SJCRH30 (cell line): ENCODE measurements at places on chromosomes 11 and 22. TPM values are rescaled to one million over a fixed set of nuclear protein-coding genes. Genes with fewer than 3 reads are reported as not detected.

- no peaks in the 10 kb centered on the region for H3K27me3 ChIP-seq
- H3K27ac ChIP-seq, result no peak overlapping the region
- H3K4me1 ChIP-seq, result no peaks in the 10 kb centered on the region
- H3K36me3 ChIP-seq, result no peaks in the 10 kb centered on the region
- H3K4me3 ChIP-seq, result no peak overlapping the region
- no peak for DNase-seq
Observed at GRCh38 chr22:30270832-30271231, 4.2 kb upstream of the OSM start.

GRCh38 chr11:66221726-66222236 is 46.7 kb upstream of the RAB1B start:
- peaks cover 2% of the 10 kb centered on the region; the same call in 1 of the 2 replicates for H3K36me3 ChIP-seq
- peak; percentile 16 for DNase-seq
- no peak overlapping the region for H3K4me3 ChIP-seq
- H3K4me1 ChIP-seq, result no peaks in the 10 kb centered on the region
- no peaks in the 10 kb centered on the region for H3K27me3 ChIP-seq
- no peak overlapping the region for H3K27ac ChIP-seq

GRCh38 chr11:35103366-35104208 is 35.4 kb upstream of the CD44 start:
- no peak overlapping the region for H3K4me3 ChIP-seq
- no peaks in the 10 kb centered on the region for H3K36me3 ChIP-seq
- H3K27me3 ChIP-seq, result no peaks in the 10 kb centered on the region

DNA sequence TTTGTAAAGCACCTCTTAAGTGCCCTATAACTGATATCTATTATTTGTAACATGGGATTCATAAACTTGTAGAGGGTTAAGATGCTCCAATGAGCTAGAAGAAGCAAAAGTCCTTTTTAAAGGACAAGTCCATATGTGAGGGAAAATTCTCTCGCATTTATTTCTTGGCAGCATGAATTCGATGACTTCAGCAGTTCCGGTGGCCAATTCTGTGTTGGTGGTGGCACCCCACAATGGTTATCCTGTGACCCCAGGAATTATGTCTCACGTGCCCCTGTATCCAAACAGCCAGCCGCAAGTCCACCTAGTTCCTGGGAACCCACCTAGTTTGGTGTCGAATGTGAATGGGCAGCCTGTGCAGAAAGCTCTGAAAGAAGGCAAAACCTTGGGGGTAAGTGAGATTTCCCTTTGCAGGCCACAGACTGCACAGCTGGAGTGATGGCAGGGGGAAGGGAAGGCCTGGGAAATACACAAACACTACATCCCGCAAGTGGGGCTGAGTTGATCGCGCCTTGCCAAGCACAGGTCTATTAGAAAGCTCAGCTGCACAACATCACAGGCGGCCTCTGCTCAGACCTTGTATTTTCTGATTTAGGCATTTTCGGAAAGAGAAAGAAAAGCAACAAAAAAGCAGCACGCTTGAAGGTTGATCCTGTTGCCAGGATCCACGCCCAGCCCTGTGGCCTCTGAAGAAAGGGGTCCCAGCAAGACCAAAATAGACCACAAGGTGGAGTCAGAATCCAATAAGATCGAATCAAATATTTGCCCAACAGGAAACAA is 1.5 kb downstream of the MS4A8 start:
- no peaks in the 10 kb centered on the region for H3K36me3 ChIP-seq
- DNase-seq, result peak; percentile 34

GRCh38 chr11:84780689-84781293 is 846.4 kb downstream of the DLG2 start:
- DNase-seq, result no peak
- H3K4me3 ChIP-seq, result no peak overlapping the region
- no peaks in the 10 kb centered on the region for H3K27me3 ChIP-seq
- no peaks in the 10 kb centered on the region for H3K36me3 ChIP-seq
- H3K4me1 ChIP-seq, result no peaks in the 10 kb centered on the region

- no peak for DNase-seq
- H3K27me3 ChIP-seq, result no peaks in the 10 kb centered on the region
- no peak overlapping the region for H3K27ac ChIP-seq
- no peaks in the 10 kb centered on the region for H3K36me3 ChIP-seq
Observed at GRCh38 chr11:7279676-7280075, 28.0 kb downstream of the SYT9 start.

GRCh38 chr22:22316589-22316988 is 72.0 kb downstream of the VPREB1 start:
- H3K27ac ChIP-seq, result no peak overlapping the region
- H3K36me3 ChIP-seq, result peaks cover 20% of the 10 kb centered on the region; the same call in 1 of the 2 replicates
- H3K4me1 ChIP-seq, result no peaks in the 10 kb centered on the region
- no peak overlapping the region for H3K4me3 ChIP-seq

GRCh38 chr11:30585892-30586250 is 282 bp downstream of the MPPED2 start:
- DNase-seq, result peak; percentile 64
- peaks cover 9% of the 10 kb centered on the region for H3K4me1 ChIP-seq
- peak overlapping the region; percentile 74 for H3K27ac ChIP-seq
- peak overlapping the region; percentile 92 for H3K4me3 ChIP-seq
- no peaks in the 10 kb centered on the region for H3K36me3 ChIP-seq
- H3K27me3 ChIP-seq, result no peaks in the 10 kb centered on the region

GRCh38 chr22:42856865-42857704 is at the start of gene ARFGAP3:
TSS of gene ARFGAP3 (minus strand) at chr22:42857273. CDS start at chr22:42857182, 91 bp downstream.
- H3K4me1 ChIP-seq, result peaks cover 16% of the 10 kb centered on the region
- H3K27me3 ChIP-seq, result no peaks in the 10 kb centered on the region
- peak; percentile 95 for DNase-seq
- peaks cover 12% of the 10 kb centered on the region; the same call in 1 of the 2 replicates for H3K36me3 ChIP-seq
- peak within 1 kb of the TSS; percentile 66 for H3K27ac ChIP-seq

- DNase-seq, result peak; percentile 35
- no peak overlapping the region for H3K4me3 ChIP-seq
- H3K27ac ChIP-seq, result no peak overlapping the region
- H3K27me3 ChIP-seq, result no peaks in the 10 kb centered on the region
Observed at GRCh38 chr11:2579315-2580060, 120.3 kb downstream of the KCNQ1OT1 start.

DNA sequence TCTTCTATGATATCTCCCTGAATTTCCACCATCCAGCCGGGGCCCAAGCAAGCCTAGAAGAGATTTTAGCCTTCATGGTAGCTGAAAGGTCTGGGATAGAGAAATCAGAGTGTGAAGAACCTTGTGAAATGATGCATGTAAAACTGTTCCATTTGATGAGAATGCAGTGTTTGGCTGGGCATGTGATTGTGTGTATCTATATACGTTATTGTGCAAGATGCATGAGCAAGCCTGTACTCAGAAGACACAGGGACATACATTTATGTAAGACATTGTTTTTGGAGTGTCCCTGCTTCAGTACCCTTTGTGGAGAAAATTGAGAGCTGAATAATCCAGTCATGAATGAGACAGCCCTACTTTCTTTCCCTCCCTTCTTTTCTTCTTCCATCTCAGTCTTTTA is 15.2 kb upstream of the OR52K2 start:
- no peaks in the 10 kb centered on the region for H3K4me1 ChIP-seq
- no peak overlapping the region for H3K4me3 ChIP-seq
- H3K27me3 ChIP-seq, result no peaks in the 10 kb centered on the region

DNA sequence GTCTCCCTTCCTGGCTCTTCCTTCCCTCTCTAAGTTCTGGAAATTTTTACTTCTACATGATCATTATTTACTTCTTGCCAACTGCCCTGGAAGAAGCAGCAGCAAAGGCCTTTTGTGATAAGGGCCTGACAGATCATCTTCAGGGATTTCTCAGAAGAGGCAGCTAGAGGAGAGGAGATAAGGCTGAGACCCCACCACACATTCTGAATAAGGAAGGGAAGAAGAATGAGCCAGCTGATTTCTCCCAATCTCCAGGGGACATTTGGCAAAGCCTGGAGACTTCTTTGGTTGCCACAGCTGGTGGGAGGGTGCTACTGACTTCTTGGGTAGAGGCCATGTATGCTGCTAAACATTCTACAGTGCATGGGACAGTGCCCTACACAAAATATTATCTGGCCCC is 122.4 kb upstream of the OR9Q1 start:
- no peaks in the 10 kb centered on the region for H3K27me3 ChIP-seq
- no peak overlapping the region for H3K4me3 ChIP-seq
- no peak overlapping the region for H3K27ac ChIP-seq
- no peaks in the 10 kb centered on the region for H3K36me3 ChIP-seq
- DNase-seq, result no peak
- peaks cover 10% of the 10 kb centered on the region for H3K4me1 ChIP-seq

DNA sequence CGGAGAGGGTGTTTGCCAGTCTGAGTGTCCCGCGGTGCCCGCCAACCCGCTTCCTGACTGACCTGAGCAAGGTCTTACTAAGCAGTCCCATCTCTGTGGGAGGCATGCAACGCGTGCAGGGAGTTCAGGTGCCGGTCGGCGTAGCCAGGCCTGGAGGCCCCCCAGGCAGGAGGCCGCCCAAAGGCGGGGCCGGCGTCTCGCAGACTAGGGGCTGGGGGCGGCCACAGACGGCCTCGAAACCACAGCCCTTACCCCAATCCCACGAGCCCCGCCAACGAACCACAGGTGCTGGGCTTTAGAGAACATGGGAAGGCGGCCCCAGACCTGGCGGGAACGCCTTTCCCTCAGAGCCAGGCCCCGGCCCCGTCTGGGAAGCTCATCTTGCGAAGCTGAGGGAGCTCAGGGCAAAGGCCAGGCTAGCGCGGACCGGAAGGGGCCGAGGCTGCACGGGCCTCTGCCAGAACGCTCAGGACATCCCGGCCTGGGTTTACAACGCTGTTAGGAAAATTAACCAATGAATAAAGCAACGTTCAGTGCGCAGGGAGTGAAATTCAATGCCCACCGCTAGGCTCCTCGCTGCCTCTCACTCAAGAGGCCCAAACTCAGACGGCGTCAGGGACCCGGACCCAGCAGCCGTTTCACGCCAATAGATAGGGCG is 2.1 kb upstream of the MTFP1 start:
- H3K36me3 ChIP-seq, result peaks cover 7% of the 10 kb centered on the region; the same call in 1 of the 2 replicates
- no peak for DNase-seq
- H3K4me3 ChIP-seq, result peak overlapping the region; percentile 70
- H3K27me3 ChIP-seq, result no peaks in the 10 kb centered on the region
- peak overlapping the region; percentile 92 for H3K27ac ChIP-seq
- H3K4me1 ChIP-seq, result peaks cover 22% of the 10 kb centered on the region; the same call in 1 of the 2 replicates

GRCh38 chr11:34055218-34056000 is 3.9 kb downstream of the CAPRIN1 start:
- H3K4me3 ChIP-seq, result no peak overlapping the region
- H3K27me3 ChIP-seq, result no peaks in the 10 kb centered on the region
- peaks cover 59% of the 10 kb centered on the region for H3K36me3 ChIP-seq
- no peak overlapping the region for H3K27ac ChIP-seq

DNA sequence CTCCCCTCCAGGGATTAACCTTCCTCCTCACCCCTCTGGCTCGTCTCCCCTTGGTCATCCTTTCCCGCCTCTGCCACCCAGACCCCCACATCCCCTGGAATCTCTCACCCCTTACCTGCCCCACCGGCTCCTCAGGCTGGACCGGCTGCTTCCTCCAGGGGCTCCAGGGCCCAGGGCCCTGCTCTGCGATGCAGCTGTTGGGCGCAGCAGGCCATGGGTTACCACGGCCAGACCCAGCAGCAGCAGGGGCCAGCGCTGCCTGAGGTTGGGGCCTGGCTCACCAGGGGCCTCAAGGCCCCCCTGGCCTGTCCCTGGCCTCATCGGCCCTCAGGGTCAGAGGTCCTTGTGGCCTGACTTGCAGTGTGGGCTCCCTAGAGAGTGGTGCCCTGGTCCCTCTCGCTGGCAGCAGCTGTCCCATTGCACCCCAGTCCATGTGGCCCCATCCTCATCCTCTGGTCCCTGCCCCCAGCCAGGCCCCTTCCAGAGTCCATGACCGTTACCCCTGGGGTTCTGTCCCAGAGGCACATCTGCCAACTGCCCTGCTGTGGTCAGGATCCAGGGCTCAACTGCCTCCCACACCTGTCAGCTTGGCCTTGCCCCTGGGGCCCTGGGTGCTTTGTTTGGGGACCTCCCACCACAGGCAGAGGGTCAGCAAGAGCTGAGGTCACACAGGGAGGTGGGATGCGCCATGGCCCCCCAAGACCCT is at the start of gene IGLL1:
TSS of gene IGLL1 (minus strand) at position 421 of the 706 bp plus-strand sequence. CDS start at position 321, 100 bp downstream.
- H3K36me3 ChIP-seq, result no peaks in the 10 kb centered on the region
- no peaks in the 10 kb centered on the region for H3K4me1 ChIP-seq
- H3K27ac ChIP-seq, result no peak within 1 kb of the TSS
- H3K4me3 ChIP-seq, result no peak within 1 kb of the TSS
- no peak for DNase-seq
- H3K27me3 ChIP-seq, result peaks cover 10% of the 10 kb centered on the region

- H3K27me3 ChIP-seq, result no peaks in the 10 kb centered on the region
- no peak overlapping the region for H3K27ac ChIP-seq
- no peak for DNase-seq
- H3K4me1 ChIP-seq, result no peaks in the 10 kb centered on the region
Observed at GRCh38 chr22:50675553-50676179, 3.0 kb downstream of the SHANK3 start.

- no peak for DNase-seq
- H3K27ac ChIP-seq, result no peak overlapping the region
- H3K4me3 ChIP-seq, result no peak overlapping the region
- H3K36me3 ChIP-seq, result no peaks in the 10 kb centered on the region
Observed at GRCh38 chr22:29871684-29872083, 11.3 kb upstream of the MTMR3 start.

DNA sequence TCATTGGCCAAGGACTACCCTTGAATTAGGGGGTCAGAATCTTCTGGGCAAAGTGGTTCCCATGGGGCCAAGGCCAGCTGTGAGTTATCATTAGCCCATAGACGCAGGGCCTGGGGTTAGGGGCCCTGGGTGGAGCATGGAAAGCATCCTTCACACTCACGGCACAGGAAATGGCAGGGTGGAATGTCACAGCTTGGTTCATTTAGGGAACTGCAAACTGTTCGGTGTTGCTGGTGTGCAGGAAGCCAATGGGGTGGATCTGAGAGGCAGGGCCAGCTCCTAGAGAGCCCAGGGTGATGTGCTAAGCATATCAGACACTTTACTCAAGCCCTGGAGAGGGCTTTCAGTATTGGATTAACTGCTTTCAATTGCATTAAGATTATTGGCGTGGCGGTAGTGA is 42.9 kb downstream of the TECTA start:
- no peak overlapping the region for H3K4me3 ChIP-seq
- no peaks in the 10 kb centered on the region for H3K27me3 ChIP-seq
- no peak overlapping the region for H3K27ac ChIP-seq
- H3K36me3 ChIP-seq, result no peaks in the 10 kb centered on the region
- no peak for DNase-seq
- H3K4me1 ChIP-seq, result no peaks in the 10 kb centered on the region

GRCh38 chr22:36369922-36370791 is 17.6 kb downstream of the MYH9 start:
- DNase-seq, result no peak
- H3K27me3 ChIP-seq, result no peaks in the 10 kb centered on the region
- no peak overlapping the region for H3K4me3 ChIP-seq
- peak overlapping the region; percentile 71 for H3K27ac ChIP-seq

- DNase-seq, result no peak
- H3K27ac ChIP-seq, result no peak overlapping the region
- no peaks in the 10 kb centered on the region for H3K27me3 ChIP-seq
- no peaks in the 10 kb centered on the region for H3K4me1 ChIP-seq
- H3K36me3 ChIP-seq, result no peaks in the 10 kb centered on the region
Observed at GRCh38 chr22:34096770-34097169, 176.5 kb upstream of the LARGE1 start.

The ENTHD1 gene
- not detected in 2 replicates for total RNA-seq

The RCOR2 gene
- total RNA-seq, result 17.2 and 17.9 TPM in 2 replicates

The SWAP70 gene
- total RNA-seq, result 25.3 and 25.4 TPM in 2 replicates

The CSF2RB gene
- total RNA-seq, result not detected in 2 replicates

The LGR4 gene
- 40.0 and 44.2 TPM in 2 replicates for total RNA-seq

The TRPM5 gene
- total RNA-seq, result not detected in 2 replicates

The CLDN5 gene
- 0.04 and 0.20 TPM in 2 replicates for total RNA-seq

The NUP50 gene
- 52.2 and 58.6 TPM in 2 replicates for total RNA-seq

The PANX3 gene
- not detected in 2 replicates for total RNA-seq

The OR56A5 gene
- not detected in 2 replicates for total RNA-seq

The NAALAD2 gene
- total RNA-seq, result 0.06 TPM in 1 of 2 replicates, not detected in the other

The SYT9 gene
- not detected in 2 replicates for total RNA-seq

The DENND6B gene
- 0.08 and 0.18 TPM in 2 replicates for total RNA-seq

The OR6T1 gene
- total RNA-seq, result not detected in 2 replicates

The MIOX gene
- not detected in 2 replicates for total RNA-seq
